H1 (cell line): ENCODE measurements at places on chromosomes 1 and 21.

DNA sequence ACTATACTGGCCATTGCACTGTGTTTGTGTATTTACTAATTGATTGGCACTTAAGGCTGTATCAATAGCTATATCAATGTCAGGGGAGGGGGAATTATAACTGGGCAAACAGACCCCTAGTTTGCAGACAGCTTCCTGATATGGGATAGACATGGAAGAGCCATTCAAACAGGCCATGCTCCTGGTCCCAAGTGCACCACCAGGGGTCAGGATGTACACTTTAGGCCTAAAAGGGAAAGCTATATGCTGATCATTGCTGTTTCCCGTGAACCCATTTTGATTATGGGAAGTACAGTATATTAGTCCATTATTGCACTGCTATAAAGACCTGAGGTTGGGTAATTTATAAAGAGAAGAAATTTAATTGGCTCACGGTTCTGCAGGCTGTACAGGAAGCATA is 124.9 kb upstream of the BACE2 start:
- DNase-seq: no peak

DNA sequence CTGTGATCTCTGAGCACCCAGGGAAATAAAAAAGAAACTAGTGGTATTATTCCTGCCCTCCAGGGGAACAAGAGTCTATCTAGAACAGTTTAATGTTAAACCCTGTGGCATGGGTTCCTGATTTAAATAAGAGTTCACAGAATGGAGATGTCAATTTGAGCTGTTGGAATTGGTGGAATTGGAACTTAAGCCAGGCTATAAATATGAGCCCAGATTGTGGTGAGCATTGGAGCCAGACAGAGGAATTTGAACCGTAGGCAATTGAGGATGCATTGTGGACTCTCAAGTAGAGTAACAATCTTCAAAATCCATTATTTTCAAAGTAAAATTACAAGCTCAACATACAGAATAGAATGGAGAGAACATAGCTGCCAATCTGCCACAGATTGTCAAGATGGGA is 98.2 kb downstream of the NEK7 start:
- DNase-seq: no peak

- no peak for DNase-seq
Measured at GRCh38 chr1:38197312-38198061, 150.9 kb upstream of the POU3F1 start.

DNA sequence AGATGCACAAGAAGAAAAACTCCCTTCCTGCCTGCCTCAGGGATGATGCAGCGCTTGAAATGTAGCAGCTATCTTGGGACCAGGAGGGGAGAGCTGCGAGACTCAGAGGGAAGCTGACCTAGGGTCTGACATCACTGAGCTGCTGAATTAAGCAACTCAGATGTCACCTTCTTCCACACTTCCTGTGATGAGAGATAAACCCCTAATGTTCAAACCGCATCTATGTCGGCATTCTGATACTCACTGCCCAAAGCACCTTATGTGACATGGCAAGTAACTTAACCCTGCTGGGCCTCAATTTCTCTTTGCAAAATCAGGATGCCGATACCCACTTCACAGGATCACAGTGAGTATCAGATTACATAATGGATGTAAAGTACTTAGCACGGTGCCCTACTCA is 9.1 kb upstream of the AK2 start:
- no peak for DNase-seq

GRCh38 chr1:185966471-185966870 is 232.3 kb downstream of the HMCN1 start:
- DNase-seq: no peak

- DNase-seq: no peak
Measured at GRCh38 chr1:41802532-41803501, 115.9 kb downstream of the HIVEP3 start.

GRCh38 chr1:229248821-229249817 is 21.8 kb upstream of the RAB4A start:
- no peak for DNase-seq

DNA sequence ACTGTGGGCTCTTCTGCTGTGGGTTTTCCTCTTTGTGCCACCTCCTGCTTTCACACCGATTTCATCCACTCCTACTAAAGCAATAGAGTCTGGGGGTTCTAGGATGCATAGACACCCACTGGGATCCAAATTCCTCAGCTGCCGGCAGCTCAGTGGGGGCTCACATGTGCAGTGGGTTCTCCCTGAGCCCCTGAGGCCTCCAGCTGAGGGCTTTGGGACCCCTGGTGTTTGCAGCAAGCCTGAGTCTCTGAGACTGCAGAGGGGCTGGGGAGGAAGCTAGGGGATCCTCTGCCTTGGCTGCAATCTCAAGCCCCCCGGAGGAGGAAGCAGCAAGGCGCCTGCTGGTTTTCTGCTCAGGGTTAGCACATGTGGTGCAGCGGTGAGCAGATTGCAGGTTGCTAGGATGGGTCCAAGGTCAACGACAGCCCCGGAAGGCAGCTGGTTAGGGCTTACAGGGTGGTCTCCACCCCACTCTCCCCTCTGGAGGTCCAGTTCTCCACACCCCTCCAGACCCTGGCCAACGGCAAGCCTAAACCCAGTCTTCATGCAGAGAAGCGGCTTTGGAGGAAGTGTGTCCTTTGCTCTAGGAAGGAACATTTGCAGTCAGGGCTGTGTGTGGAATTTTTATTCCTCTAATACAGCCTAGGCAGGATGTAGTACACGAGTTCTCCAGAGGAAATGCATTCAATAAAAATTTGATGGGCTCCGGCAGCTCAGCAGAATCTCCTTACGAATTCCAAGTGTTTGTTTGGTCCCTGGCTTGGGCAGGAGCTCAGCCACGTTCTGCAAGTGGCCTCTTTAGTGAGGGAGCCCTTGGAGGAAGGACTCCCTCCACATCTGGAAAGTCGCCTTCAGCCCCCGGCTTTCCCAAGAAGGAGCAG is 269.1 kb upstream of the VAMP3 start:
- DNase-seq: no peak

DNA sequence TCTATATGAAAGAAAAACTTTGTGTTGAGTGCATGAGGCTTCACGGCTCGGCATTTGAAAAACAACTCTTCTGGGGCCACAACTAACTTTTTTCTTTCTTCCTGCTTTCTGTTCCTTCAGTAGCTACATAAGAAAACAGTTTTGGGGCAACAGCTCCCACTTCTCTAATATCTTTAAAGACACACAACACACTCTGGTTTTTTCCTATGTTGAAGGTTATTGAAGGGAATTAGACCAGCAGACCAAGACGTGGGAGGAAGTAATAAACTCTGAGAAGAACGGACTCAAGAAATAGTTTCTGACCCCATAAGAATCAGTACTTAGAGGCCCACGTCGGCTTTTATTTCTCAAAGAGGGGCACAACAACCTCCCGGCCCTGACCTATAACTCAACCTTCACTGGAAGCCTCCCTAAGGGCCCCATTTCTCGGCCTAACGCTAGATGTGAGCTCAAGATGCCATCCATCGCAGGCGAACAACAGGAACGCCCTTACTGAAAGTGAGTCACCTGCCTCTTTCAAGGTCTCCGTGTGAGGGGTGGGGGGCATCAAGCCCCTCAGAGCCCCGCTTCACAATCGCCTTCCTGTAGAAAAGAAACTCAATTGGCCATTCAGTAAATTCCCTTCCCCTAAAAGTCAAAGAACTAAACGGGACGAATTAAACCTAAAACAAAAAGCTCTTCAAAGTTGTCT is 844 bp downstream of the ZMYM6 start:
- DNase-seq: peak; percentile 13

GRCh38 chr1:33128781-33129180 is 47.8 kb downstream of the AZIN2 start:
- DNase-seq: no peak

GRCh38 chr1:152043870-152044269 is 7.1 kb upstream of the S100A11 start:
- DNase-seq: no peak

DNA sequence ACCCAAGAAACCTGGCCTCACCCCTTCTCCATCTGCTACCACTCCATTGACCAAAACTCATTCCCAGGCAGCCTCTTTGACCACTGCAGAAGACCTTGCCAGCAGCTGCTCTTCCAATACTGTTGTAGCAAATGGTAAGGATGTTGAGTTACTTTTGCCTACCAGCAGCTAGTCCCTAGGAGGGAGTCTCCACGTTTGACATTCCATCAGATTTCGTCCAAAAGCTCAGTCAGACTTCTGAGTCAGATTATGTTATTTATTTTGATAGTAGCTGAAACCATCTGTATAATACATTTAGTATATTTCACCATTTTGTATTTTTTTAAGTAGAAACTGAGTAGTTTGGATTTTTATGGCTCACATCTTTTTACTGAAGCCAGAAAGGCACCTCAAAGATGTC is 51.5 kb upstream of the WNT2B start:
- no peak for DNase-seq

- DNase-seq: no peak
Measured at GRCh38 chr1:219081943-219082925, 91.4 kb upstream of the LYPLAL1 start.

DNA sequence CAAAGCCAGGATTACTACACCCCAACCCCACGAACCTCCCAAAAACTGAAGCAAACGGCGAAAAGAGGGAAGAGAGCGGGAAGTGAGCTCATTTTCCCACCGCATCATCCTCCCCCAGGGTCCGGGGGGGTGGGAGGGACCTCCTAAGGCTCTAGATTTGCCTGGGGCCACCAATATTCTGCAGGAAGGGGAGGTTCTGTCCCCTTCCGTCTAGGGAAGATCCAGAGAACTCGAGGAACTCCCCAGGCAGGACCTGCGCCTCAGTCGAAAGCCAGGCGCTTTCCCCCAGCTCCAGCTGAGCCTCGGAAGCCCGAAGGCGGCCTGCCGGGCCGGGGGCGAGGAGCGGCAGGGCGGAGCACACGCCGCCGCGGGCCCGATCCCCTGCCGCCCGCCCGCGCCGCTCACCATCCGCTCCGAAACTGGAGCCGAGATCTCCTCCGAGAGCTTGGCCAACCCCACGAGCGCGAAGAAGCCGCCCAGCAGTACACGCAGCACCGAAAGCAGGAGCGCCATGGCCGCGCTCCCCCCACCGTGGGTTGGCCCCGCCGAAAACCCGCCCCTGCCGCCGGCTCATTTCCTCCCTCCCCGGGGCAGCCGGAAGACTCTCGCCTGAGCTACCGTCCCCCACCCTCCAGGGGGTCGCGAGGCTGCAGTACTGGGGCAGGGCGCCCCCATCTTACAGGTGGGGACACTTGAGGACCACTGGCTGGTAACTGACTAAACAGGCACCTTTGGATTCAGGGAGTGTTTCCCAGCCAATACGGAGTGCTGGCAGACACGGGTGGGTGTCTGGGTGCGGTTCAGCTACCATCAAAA is at the start of gene TMEM35B:
TMEM35B (minus strand) TSS at position 555 of the 816 bp plus-strand sequence; CDS start at position 513, 42 bp downstream.
- peak; percentile 81 for DNase-seq

DNA sequence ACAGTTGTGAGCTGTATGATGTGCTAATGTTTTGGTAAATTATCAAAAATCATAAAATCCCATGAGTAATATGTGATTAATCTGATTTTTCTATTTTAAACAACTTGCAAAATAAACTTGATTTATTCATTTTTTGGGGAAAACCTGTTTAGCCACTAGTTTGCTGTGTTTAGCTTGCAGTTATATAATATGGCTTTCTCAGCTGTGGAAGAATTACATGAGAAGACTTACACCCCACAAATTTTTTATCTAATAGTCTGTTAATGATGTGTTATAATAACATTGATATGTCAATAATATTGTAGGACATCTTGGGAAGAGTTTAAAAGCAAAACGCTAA is 2.4 kb upstream of the ERRFI1 start:
- DNase-seq: no peak

DNA sequence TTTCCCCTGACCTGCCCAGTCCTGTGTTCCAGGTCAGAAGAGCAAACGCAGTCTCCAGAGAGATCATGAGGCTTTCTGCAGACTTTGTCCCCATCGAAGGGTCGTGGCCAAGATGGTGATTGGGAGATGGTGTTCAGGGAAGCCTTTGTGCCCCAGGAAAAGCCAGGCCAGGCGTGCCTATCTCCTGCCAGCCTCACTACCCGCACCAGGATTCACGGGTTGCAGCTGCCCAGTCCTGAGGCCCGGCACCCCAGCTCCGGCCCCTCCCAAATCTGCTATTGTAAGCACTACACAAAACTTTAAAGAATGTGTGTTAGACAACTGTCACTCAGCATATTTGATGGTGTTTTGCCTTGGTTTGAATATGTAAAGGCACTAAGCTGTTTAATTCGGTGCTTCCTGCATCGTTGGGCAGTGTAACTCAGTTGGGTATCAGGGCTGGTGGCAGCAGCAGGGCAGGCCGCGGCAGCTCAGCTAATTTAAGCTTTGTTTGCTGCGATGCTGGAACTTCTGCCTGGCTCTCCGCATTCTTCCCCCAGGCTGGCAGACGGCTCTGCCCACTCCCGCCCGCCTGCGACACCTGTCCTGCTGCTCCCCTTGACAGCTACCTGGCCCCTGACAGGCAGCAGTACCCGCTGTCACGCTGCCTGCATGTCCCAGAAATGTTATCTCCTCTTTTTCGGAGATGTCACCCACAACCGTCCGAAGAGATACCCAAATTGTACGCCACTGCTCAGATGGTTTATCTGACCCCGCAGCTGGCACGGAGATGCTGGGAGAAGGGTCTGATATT is 209.0 kb upstream of the VAMP3 start:
- no peak for DNase-seq

DNA sequence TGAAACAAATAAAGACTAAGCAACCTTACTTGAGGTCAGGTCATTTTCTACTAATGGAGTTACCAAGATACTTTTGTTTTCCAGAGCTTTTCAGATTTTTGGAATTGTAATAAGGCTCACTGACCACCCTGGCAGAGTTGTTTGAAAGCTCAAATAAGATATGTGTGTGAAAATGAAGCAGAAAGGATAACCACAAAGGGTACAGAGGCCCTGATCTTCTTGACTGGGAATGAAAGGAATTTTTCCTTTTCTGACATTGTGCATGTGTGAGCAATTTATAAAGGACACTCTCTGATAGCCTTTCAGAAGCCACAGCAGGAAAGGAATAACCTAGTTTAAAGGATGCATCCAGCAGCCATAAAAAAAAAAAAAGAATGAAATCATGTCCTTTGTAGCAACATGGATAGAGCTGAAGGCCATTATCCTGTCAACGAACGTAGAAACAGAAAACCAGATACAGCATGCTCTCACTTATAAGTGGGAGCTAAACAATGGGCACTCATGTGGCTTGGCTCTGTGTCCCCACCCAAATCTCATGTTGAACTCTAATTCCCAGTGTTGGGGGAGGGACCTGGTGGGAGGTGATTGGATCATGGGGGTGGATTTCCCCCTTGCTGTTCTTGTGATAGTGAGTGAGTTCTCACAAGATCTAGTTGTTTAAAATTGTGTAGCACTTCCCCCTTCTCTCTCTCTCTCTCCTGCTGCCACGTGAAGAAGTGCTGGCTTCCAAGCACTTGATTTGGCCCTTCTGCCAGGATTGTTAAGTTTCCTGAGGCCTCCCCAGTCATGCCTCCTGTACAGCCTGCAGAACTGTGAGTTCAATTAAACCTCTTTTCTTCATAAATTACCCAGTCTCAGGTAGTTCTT is 3.1 kb upstream of the SRP9 start:
- no peak for DNase-seq

- DNase-seq: no peak
Measured at GRCh38 chr1:203491664-203492063, 2.3 kb upstream of the OPTC start.
